ENCODE measurements at places on chromosomes 11 and 22. TPM values are rescaled to one million over a fixed set of nuclear protein-coding genes. Genes with fewer than 3 reads are reported as not detected.

ACER3 gene
- total RNA-seq = 12.7 TPM

APOL4 gene
- total RNA-seq = not detected

FOLH1 gene
- total RNA-seq = not detected

IGF2 gene
- total RNA-seq = 0.35 TPM

DDI1 gene
- not detected for total RNA-seq

INS gene
- total RNA-seq = not detected

TPBGL gene
- not detected for total RNA-seq

A4GALT gene
- 8.7 TPM for total RNA-seq

C11orf16 gene
- not detected for total RNA-seq

- no peak overlapping the region for H3K4me3 ChIP-seq
- no peaks in the 10 kb centered on the region for H3K36me3 ChIP-seq
- no peaks in the 10 kb centered on the region for H3K4me1 ChIP-seq
Observed at GRCh38 chr11:104222464-104222863, 58.5 kb upstream of the PDGFD start.

GRCh38 chr11:19774817-19775580, 62.4 kb downstream of the NAV2 start:
- H3K36me3 ChIP-seq = no peaks in the 10 kb centered on the region
- H3K4me1 ChIP-seq = peaks cover 18% of the 10 kb centered on the region
- DNase-seq = no peak
- H3K27me3 ChIP-seq = no peaks in the 10 kb centered on the region
- no peak overlapping the region for H3K4me3 ChIP-seq

DNA sequence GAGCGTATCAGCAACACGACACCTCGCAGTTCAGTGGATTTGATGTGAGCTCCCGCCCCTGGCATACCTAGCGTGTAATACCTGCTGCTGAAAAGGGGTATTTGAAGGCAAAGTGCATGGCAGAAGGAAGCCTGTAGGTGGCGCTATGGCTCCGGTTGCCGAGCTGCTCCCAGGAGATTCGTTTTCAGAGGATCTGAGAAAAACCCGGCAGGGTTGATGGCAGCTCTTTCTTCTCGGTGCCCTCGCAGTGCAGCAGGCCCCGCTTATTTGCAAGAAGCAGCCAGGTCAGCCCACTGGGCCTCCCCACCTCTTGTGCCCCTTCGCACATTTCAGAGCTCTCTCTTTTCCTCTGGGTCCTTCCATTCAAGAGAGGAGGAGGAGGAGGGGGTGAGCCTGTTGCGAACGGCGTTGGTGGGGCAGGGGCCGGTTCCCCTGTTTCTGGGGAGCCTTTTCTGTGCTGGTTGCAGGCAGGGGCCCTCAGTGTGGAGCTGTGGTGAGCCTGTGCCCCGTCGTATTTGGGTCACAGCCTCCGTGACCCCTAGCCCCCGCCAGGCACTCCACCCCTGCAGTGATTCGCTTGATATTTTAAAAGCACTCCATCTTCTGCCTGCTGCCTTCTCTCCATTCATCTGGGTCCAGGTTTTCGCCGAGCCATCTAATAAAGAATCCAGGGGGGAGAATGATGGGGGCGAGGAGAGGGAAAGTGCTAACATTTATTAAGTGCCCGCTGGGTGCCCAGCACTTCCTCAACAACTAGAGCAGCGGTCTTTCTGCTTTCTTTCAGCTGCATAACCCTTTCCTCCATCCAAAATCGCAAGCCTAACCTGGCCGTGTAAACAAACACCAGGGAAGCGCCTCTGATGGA, 85.3 kb upstream of the SYT13 start:
- no peak overlapping the region for H3K27ac ChIP-seq
- H3K4me3 ChIP-seq = no peak overlapping the region
- no peaks in the 10 kb centered on the region for H3K36me3 ChIP-seq
- H3K27me3 ChIP-seq = peaks cover 35% of the 10 kb centered on the region
- H3K4me1 ChIP-seq = no peaks in the 10 kb centered on the region
- DNase-seq = peak; percentile 66

- no peaks in the 10 kb centered on the region for H3K4me1 ChIP-seq
- DNase-seq = no peak
- H3K4me3 ChIP-seq = no peak overlapping the region
- no peak overlapping the region for H3K27ac ChIP-seq
- H3K36me3 ChIP-seq = no peaks in the 10 kb centered on the region
- H3K27me3 ChIP-seq = peaks cover 23% of the 10 kb centered on the region
Observed at GRCh38 chr11:2791139-2791520, 91.3 kb upstream of the KCNQ1OT1 start.

DNA sequence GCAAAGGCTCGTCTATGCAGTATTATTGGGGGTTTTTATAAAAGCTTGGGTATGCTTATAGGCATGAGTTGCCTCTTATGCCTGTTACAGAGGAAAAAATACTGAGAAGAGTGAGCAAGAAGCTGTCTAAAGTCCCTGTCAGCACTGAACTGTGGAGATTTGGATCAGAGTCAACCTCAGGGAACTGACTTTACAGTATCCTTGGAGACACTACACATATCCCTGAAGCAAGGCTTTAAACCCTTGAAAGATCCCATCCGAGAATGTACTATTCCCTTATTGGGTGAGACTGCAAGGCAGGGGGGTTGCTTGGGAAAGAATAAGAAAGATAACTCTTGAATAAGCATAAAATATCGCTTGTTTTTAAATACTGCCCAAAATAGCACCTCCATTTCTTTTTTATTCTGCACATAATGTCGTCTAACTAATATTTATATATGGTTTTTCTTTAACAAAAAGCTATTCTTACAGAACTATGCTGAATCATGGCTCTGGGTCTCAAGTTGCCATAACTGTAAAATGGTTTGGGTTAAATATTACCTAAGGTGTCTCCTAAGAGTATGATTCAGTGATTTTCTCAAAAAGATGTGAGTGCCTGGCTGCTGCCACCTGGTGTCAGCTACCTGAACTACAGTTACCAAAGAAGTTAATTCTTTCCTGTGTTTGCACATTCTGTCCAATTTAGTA, 1062.8 kb downstream of the DLG2 start:
- no peak overlapping the region for H3K4me3 ChIP-seq
- no peak overlapping the region for H3K27ac ChIP-seq
- H3K4me1 ChIP-seq = no peaks in the 10 kb centered on the region
- no peaks in the 10 kb centered on the region for H3K36me3 ChIP-seq
- peak; percentile 48 for DNase-seq

DNA sequence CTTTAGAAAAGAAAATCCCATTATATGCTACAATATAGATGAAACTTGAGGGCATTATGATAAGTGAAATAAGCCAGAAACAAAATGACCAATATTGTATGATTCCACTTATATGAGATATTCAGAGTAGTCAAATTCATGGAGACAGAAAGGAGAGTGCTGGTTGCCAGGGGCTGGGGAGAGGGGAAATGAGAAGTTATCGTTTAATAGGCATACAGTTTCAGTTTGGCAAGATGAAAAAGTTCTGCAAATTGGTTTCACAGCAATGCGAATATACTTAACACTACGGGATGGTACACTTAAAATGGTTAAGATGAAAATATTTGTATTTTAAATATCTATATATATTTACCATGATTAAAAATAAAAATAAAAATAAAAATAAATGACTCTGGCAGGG, 31.1 kb upstream of the RDX start:
- DNase-seq = no peak
- no peaks in the 10 kb centered on the region for H3K36me3 ChIP-seq
- H3K4me1 ChIP-seq = no peaks in the 10 kb centered on the region
- no peaks in the 10 kb centered on the region for H3K27me3 ChIP-seq

- DNase-seq = peak; percentile 65
- H3K36me3 ChIP-seq = peaks cover 5% of the 10 kb centered on the region
Observed at GRCh38 chr11:4539603-4540219, 5.3 kb upstream of the OR52M1 start.

DNA sequence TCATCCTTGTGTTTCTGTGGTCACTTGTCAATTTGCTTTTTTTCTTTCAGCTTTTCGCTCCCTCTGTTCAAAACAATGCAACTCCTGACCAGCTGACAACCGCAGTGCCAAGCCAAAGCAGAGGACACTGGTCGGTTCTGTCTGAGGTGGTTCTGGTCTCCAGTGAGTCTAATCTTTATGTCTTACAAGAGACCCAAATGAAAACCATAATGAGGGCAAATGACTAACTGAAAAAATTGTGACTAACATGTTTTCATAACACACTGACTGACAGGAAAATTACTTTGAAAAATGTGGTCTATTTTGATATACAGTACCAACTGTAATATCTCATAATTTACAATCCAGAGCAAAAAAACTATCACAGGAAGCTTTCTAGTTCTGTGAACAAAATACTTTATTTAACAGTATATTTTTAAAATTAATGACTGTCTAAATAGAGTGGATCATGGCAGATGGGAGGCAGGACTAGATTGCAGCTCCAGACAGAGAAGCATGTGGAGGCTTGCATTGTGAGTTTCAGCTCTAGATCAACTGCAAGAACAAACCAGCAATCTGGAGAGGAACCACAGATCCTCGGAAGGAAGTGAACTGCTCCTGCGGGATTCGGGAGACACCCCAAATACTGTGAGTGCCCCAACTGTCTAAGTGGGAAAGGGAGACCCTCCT, 311.8 kb downstream of the SBF2 start:
- H3K27me3 ChIP-seq = no peaks in the 10 kb centered on the region
- DNase-seq = peak; percentile 51
- peaks cover 15% of the 10 kb centered on the region for H3K36me3 ChIP-seq
- H3K27ac ChIP-seq = peak overlapping the region; percentile 91
- peak overlapping the region; percentile 55 for H3K4me3 ChIP-seq
- peaks cover 30% of the 10 kb centered on the region for H3K4me1 ChIP-seq

GRCh38 chr22:30283342-30283741, 6.0 kb downstream of the CASTOR1 start:
- H3K4me3 ChIP-seq = no peak overlapping the region
- H3K27ac ChIP-seq = no peak overlapping the region
- H3K4me1 ChIP-seq = peaks cover 23% of the 10 kb centered on the region
- DNase-seq = no peak

DNA sequence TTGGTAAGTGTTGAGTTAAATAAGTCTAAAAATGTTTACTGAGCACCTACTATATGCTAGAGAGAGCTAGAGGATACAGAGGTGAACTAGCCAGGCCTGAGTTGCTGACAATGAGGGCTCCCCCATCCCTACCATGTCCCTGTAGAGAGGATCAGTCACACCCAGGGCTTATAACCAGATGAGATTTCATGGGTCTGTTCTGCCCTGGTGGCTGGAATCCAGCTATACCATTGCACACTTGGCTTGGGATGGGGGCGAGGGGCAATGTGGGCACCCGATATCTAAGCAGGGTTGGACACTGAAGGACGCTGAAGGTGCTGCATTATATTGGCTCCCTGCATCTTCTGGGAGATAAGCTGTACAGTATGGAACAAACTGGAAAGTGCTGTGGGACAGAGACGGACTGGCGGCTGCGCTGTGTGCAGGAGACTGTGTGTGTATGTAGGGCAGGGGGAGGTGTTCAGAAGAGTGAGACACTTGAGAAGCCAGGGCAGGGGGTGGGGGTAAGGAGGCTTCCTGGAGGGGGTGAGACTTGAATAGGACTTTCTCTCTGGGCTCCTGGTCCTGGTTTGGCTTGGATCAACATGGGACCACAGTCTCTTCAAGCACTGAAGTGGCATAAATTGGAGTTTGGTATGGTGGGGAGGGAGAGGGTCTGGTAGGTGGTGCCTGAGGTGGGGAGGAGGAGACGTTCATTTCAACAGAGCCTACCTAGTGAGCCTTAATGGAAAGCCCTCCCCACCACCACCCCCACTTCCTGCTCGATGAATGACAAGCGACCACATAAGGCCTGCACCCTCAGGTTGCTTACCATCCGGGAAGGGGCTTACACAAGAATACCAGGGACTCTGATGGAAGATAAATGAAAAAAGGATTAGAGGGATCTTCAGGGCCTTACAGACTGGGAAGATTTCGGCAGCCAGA, 1.8 kb downstream of the CD82 start:
- no peak for DNase-seq
- H3K27me3 ChIP-seq = no peaks in the 10 kb centered on the region
- H3K36me3 ChIP-seq = no peaks in the 10 kb centered on the region

DNA sequence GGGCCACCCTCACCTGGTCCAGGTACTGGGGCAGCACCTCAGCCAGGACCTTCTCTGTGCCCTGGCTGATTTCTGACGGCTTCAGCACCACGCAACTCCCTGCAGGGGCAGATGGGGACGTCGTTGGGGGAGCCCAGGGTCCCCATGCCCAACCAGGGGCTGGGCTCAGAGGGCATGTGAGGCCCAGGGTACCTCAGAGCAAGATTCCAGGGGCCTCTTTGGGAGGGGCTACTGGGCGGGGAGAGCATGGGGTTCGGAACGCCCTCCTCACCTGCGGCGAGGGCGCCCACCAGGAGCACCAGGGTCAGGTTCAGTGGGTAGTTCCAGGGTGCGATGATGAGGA, 8.1 kb downstream of the ALDH3B2 start:
- H3K36me3 ChIP-seq = no peaks in the 10 kb centered on the region
- no peaks in the 10 kb centered on the region for H3K27me3 ChIP-seq
- H3K27ac ChIP-seq = no peak overlapping the region
- H3K4me1 ChIP-seq = no peaks in the 10 kb centered on the region

DNA sequence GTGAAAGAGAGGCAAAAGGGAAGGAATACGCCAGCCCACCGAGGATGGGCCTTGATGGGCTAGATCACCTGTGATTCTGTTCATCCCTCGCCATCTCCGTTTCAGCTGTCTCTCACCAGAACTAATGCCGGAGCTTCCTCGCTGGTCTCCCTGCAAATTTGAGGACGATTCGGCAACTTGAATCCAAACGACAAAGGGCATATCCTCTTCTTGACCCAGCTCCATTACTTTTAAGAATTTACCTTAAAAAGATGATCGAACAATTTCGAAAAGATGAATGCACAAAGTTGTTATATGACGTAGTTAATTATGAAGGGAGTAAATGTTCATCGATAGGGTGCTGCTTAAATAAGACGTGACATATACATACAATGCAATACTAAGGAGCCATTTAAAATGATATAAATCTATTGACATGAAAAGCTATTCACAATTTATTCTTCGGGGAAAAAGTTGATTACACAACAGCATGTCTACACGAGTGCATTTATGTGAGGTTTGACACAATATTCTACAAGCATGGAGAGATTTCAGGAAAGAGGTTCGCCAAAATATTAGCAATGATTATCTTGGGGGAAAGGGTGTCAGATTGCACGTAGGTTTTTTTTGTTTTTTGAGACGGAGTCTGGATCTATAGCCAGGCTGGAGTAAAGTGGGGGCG, 937 bp upstream of the FAM168A start:
- no peaks in the 10 kb centered on the region for H3K36me3 ChIP-seq
- no peak for DNase-seq
- peaks cover 18% of the 10 kb centered on the region for H3K4me1 ChIP-seq
- H3K27ac ChIP-seq = peak overlapping the region; percentile 76
- no peaks in the 10 kb centered on the region for H3K27me3 ChIP-seq

- no peak overlapping the region for H3K4me3 ChIP-seq
- H3K4me1 ChIP-seq = no peaks in the 10 kb centered on the region
- no peak overlapping the region for H3K27ac ChIP-seq
- no peaks in the 10 kb centered on the region for H3K36me3 ChIP-seq
Observed at GRCh38 chr11:88801484-88802123, 264.2 kb downstream of the GRM5 start.

DNA sequence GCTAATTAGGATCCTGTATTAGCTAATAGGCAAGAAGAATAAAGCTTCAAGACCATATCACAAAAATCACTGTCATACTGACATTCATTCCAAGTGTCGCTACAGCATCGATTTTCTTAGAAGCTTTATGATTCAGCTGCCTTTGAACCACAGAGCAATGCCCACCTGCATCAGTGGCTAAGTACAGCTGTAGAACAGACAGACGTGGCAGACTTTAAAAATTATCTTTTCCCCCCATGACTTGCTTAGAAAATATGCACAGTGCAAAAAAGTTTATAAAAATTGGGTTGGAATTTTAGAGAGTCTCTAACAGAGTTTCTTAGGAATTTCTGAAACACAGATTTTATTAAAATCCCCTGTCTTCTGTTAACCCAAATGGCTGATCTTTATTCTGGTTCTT, 120.8 kb downstream of the CADM1 start:
- no peak overlapping the region for H3K4me3 ChIP-seq
- no peak overlapping the region for H3K27ac ChIP-seq
- DNase-seq = no peak
- H3K36me3 ChIP-seq = no peaks in the 10 kb centered on the region
- H3K27me3 ChIP-seq = peaks cover 81% of the 10 kb centered on the region
